ENCODE measurements at places on chromosomes 5 and 9.

GRCh38 chr5:168354397-168354796 lies 63.0 kb downstream of the WWC1 start:
- no peak for DNase-seq

GRCh38 chr9:95058121-95058785 lies 259.3 kb downstream of the FANCC start:
- DNase-seq = no peak

DNA sequence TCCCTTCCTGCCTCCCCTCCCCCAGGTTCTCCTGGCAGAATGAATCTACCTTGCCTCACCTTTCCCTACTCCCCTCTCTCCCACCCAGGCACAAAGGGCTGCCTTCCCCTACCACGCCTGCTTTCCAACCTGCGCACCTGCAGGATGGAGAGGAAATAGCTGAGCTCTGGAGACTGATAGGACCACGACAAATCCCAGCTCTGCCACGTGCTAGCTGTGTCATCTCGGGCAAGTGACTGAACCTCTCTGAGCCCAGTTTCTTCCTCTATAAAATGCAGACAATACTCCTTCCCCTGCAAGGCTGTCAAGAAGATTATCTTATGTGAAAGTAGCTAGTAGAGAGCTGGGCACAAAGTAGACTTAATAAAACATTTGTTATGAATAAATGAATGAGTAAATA lies 31.2 kb upstream of the PTGS1 start:
- DNase-seq = no peak

DNA sequence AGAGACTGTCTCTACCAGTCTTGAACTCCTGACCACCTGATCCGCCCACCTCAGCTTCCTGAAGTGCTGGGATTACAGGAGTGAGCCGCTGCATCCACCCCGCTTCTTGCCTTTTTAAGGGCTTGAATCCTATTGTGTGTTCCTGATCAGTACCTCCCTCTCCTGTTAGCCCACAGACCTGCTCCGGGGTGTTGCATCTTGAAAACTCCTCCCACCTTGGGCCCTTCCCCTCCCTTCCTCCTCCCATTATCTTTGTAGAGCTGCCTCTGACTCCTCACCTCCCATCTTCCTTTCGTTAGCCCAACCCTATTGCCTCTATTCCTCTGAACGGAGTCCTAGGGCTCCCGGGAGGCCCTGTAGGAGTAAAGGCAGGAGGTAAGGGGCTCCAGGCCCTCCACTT lies 48.5 kb upstream of the NEK6 start:
- no peak for DNase-seq

DNA sequence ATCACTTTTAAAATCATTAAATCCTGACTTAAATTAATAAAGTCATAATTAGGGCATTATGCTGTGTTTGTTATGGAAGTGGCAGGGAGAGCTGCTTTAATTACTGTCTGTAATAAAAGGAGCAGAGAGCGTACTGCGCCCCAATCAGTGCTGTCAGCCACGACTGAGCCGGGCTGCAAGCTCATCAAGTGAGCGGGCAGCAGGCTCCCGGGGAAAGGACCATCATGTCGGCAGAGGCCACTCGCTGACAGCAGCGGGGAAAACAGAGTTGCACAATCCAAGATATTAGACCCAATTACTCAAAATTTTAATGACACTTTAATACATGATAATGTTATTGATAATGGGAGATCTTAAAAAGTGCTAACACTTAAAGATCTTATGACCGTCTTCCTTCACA lies 181.6 kb downstream of the AP3B1 start:
- no peak for DNase-seq

GRCh38 chr5:80798633-80799032 lies 143.8 kb upstream of the DHFR start:
- no peak for DNase-seq

DNA sequence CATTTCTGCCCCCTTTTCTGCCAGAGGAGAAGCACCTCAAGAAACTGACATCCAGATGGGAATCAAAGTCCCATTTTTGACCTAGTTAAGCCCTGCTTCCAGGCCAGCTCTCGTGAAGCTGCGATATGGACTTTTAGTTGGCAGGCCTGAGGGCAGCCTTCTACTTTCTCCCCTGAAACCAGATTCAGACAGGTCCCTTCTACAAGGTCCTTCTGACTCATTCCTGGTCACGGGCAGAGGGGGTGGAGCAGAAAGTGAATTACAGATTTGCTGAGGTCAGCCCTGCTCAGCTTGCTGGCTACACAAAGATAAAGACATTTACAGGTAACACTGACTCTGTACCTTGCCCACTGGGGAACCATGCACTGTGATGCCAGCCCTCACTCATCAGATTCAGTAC lies 52.8 kb upstream of the TUT7 start:
- DNase-seq = no peak

GRCh38 chr5:109744261-109744660 lies 54.5 kb downstream of the MAN2A1 start:
- no peak for DNase-seq

DNA sequence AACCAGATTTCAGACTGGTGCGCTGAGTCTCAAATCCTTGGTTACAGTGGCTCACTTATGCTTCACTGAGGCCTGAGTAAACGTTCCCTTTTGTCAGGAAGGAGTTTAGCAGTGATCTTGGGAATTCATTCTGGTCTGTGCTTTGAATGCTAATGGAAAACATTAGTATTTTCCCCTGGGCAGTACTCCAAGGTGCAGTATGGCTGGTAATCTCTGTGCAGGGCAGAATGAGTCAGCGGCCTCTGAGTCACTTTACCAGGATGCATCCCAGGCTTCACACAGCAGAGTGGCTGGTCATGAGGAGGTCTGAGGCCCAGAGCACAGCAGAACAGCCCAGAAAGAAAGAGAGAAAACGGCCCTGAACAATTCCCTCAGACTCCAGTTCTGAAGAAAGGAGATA lies 54.0 kb downstream of the PCA3 start:
- no peak for DNase-seq

- DNase-seq = no peak
These were observed 2217.4 kb upstream of the WWC1 start for GRCh38 chr5:166073901-166074581.

DNA sequence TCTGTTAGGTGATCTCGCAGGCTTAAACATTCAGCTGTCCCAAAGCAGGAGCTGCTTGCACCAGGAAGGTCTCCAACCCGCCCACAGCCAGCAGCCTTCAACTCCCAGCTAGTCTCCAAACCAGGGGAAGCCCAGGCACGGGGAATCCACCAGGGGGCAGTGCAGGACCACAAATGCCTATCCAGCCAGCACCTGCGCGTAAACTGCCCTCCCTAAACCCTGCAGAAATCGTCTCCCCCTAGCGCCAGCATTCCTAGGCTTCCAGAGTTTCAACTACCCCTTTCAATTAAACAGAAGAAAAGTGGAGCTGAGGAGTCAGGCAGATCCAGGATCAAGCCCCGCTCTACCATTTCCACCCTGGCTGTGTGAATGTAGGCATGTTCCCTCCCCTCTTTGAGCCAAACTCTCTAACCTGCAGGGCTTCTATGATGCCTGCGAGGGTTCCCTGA lies 72.0 kb downstream of the HRH2 start:
- peak; percentile 83 for DNase-seq

DNA sequence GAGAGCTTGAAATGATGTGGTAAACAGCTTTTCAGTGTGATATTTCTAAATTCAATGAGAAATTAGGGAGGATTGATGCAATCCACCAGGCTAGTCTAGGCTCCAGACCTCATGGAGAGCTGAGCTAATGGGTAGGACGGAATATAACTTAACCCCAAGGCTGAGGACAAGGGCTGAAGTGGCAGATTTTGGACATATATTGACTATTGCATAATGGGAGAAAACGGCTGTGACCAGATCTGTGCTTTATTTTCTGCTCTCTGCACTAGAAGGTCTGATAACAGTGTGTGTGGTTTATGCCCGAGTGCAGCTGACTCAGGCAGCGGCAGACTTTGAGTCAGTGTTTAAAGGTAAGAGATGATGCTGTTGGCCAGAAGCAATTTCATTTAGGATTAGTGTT lies 70.6 kb downstream of the ACTBL2 start:
- DNase-seq = no peak

DNA sequence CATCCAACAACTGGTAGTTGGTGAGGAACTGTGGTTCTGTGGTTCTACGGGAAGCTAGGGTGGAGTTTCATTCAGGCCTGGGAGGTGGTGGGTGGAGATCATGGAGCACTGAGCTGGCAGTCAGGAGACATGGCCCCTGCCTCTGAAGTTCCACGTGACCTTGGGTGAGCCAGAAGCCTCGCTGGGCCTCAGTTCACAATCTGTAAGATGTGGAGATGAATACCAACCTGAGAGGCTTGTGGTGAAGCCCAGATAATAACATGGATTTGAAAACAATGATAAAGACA lies 177.9 kb downstream of the MACROH2A1 start:
- no peak for DNase-seq

DNA sequence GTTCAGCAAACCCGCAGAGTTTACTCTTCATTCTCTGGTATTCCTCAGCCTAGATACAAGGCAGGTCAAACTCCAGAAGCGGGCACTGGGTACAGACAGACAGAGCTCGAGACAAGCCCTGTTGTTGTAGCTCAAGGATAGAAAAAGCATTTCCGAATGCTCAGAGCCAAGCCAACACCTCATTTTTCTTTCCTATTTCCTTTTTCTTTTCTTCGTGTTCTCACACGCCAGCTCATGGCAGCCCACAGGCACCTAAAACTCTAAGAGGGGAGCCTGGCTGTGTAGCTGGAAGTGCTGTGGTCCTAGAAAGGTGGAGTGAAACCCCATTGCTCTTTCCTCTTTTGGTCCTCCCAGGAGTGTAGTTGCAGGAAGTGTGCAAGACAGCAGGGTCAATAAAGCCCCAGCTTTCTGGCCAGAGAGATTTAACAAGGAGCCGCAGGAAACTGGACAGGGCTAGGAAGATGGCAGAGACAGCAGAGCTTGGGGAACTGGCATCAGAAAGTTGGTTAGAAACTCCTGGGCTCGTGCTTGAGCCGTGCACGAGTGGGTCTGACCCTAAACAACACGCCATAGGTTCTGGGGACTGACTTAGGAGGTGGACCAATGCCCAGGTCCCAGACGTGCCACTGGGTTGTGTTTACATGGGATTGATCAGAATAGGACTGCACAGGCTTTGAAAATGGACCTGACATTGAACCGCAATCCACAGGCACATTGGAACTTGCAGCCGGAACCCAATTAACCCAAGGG lies 41.6 kb downstream of the ADAMTS2 start:
- DNase-seq = no peak

DNA sequence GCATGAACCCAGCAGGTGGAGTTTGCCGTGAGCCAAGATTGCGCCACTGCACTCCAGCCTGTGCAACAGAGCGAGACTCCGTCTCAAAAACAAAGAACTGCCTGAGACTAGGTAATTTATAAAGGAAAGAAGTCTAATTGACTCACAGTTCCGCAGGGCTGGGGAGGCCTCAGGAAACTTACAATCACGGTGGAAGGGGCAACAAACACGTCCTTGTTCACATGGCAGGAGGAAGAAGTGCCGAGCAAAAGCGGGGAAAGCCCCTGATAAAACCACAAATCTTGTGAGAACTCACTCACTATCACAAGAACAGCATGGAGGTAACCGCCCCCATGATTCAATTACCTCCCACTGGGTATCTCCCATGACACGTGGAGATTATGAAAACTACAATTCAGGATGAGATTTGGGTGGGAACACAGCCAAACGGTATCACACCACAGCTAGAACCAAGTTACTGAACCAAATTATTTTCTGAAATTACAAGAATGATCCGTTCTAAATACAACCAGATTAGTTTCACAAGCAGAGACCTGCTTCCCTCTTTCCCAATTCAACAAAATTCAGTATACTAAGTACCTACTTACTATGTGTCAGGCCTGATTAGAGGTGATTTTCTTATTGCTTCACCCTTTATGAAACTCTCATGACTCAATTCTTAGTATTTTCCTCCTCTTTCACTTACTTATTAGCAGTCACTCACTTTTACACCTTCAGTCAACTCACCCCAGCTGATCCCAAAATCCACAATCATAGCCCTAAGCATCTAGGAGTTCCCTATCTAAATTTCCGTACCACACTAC lies 8.4 kb downstream of the UBTD2 start:
- DNase-seq = peak; percentile 56

GRCh38 chr9:87792831-87793288 lies 66.9 kb downstream of the CTSL start:
- DNase-seq = peak; percentile 10

- no peak for DNase-seq
These were observed 405.4 kb downstream of the DMAC1 start for GRCh38 chr9:7394002-7394774.

DNA sequence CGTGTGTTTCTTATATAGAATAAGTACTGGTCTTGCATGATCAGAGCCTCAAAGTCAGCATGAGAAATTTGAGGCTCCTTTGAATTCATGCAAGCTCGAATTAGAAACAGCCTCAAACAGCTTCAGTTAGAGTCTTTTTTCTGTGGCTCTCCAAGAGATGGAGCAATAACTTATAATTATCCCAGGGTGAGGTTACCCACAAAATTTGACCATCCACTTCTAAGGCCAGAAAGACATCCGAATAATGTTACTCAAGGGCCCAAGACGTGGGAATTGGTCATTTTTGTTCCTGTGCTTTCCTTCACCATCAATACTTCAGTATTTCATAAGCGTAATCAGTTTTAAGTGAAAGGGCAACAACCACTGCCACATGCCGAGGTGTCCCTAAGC lies 89.7 kb downstream of the DAPK1 start:
- no peak for DNase-seq

DNA sequence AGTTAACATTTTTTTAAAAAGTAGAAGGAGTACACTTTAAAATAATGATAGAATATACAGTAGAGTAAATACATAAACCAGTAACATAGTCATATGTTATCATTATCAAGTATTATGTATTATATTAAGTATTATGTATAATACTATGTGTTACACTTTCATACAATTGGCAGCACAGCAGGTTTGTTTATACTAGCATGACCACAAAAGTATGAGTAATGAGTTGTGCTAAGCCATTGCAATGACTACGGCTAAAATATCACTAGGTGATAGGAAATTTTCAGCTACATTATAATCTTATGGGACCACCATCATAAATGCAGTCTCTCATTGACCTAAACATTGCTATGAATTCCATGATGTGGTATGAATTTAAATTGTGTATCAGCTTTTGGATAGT lies 506.0 kb downstream of the HTR1A start:
- no peak for DNase-seq

DNA sequence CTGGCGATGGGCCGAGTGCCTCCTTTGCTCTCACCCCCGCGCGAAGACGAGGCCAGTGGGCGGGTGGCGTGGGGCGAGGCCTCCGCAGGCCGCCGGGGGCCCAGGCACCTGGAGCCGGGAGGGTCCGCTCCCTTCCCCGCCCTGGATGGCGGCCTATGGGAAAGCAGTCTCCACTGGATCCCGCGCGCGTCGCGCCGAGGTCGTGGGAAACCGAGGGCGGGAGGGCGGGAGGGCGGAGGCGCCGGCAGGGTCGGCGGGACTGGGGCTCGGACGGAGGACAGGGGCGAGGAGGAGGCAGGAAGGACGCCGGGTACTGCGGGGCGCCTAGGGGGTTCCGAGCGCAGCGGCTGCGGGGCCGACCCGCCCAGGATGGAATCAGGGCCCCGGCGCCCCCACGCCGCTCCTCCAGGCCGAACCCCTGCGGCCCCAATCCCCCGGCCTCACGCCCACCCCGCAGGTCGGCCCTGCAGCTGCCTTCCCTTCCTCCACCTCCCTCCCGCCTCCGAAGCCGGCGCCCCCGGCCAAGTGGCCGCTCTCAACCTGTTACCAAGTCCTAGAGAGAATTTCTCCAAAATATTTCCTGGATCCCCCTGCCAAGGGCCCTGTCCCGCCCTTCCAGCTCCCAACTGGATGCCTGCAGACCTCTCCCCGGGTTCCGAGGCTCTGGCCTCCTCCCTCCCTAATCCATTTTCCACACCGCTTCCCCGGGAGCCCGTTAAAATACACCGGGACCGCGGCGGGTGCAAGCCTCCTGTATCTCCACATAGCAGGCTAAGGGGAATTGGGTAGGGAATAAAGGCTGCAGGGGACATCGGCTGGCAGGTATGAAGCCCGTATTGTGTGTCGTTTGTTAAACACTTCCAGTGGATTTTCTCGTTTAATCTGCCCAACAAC lies 146.3 kb downstream of the ERCC6L2 start:
- DNase-seq = no peak

Measured in stimulated activated CD8-positive, alpha-beta memory T cell treated with anti-CD3 and anti-CD28 coated beads, Interleukin-15, amount 100 ng/mL, for 4 hours (primary cell).